ENCODE measurements at places on chromosomes 11 and 22. TPM values are rescaled to one million over a fixed set of nuclear protein-coding genes. Genes with fewer than 3 reads are reported as not detected.

RAB39A gene
- 26.3 TPM for total RNA-seq

YAP1 gene
- 155 TPM for total RNA-seq

MORC2 gene
- 63.8 TPM for total RNA-seq

LRP5 gene
- 51.1 TPM for total RNA-seq

CABP7 gene
- total RNA-seq = 0.35 TPM

CCDC89 gene
- not detected for total RNA-seq

GRAMD1B gene
- 24.3 TPM for total RNA-seq

CRYBB3 gene
- not detected for total RNA-seq

RAB38 gene
- 14.2 TPM for total RNA-seq

GAL3ST1 gene
- total RNA-seq = 13.3 TPM

CCDC81 gene
- total RNA-seq = 4.3 TPM

FZD4 gene
- total RNA-seq = 8.9 TPM

GRCh38 chr22:29635734-29636357 lies 32.4 kb downstream of the NF2 start:
- DNase-seq = peak; percentile 81

- no peak for DNase-seq
Observed at GRCh38 chr11:27608951-27609350, 91.3 kb downstream of the BDNF start.

DNA sequence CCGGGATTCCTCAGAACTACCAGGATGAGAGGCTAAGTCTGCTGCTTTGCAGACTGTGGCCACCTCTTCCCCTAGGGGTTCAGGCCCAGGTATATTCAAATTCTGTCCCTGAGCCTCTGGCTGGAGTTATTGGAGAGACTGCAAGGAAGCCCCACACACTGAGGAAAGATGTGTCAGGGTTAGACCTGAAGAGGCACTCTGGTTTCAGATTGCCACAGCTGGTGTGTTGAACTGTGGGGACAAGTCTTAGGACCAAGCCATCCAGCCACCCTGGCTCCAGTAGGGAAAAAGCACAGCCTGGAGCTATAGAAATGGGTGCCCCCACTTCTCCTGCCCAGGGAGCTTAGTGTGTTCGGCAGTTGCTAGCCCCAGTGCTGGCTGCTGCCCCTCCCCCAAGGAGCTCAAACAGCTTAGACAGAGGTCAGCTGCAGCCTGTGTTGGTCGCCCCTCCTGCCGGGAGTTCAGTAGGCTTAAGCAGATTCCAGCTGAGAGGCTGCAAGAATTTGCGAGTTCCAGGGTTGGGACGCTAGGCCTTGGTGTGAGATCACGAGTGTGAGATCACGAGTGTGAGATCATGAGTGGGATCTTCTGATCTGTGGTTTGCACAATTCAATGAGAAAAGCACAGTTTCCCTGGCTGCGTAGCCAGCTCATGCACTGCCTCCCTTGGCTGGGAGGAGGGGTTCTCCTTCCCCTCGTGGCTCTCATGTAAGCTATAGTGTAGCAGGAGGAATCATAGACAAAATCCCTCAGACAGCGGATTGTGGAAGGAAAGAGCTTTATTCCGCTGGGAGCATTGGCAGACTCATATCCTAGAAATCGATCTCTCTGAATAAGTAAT lies 552.1 kb upstream of the CHORDC1 start:
- DNase-seq = peak; percentile 17

- no peak for DNase-seq
Observed at GRCh38 chr11:128553662-128554362, 33.5 kb downstream of the ETS1 start.

- peak; percentile 6 for DNase-seq
Observed at GRCh38 chr11:34855754-34856095, 60.5 kb downstream of the APIP start.

DNA sequence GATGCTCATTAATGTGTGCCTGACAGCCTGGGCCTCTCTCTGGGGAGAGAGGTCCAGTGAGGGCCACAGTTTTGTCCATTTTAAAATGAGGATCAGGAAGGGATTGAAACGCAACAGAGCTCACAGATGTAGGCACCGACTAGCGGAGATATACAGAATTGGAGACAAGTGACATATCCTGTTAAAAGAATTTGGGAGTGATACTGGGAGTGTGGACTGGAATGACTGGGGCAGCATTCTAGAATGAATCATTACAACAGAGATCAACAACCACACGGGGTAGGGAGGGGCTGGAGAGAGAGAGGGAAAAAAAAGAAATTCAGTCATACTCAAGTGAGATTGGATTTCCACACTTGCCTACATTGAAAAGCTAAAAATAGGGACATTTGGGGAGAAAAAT lies 2.5 kb upstream of the NCAM1 start:
- DNase-seq = no peak

- DNase-seq = no peak
Observed at GRCh38 chr11:74438681-74439080, 28.7 kb downstream of the KCNE3 start.

DNA sequence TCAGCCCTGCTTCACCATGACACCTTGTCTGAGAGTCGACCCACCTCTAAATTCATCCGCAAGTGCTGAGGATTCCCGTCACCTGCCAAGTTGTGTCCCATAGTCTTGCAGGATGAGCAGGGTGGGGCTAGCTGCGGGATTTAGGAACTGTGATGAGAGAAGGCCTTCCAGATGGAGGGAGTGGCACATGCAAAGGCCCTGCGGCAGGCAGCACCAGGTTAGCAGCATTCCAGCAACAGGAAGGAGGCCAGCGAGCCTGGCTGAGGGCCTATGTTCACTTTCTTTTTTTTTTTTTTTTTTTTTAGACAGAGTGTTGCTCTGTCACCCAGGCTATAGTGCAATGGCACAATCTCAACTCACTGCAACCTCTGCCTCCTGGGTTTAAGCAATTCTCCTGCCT lies 31.8 kb downstream of the ANO1 start:
- no peak for DNase-seq

DNA sequence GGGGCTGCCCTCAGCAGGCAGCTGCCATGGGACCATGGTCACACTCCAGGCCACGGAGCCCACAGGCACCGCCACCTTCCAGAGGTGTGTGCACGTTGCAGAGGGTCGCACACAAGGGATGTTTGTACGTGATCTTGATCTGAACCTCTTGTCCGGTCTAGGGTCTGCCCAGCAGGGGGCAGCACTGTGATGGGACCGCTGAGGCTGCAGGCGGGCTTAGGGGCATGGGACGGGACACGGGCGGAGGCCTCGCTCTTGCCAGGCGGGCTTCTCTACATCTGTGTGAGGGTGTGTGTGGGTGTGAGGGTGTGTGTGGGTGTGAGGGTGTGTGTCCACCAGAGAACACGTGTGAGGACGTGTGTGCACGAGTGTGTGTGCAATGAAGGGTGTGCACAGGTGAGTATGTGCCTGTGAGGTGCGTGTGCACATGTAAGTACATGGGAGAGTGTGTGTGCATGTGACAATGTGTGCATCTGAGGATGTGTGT lies 52.4 kb downstream of the CACNA1I start:
- peak; percentile 89 for DNase-seq

GRCh38 chr11:91222830-91223229 lies 1000.0 kb upstream of the CHORDC1 start:
- no peak for DNase-seq

DNA sequence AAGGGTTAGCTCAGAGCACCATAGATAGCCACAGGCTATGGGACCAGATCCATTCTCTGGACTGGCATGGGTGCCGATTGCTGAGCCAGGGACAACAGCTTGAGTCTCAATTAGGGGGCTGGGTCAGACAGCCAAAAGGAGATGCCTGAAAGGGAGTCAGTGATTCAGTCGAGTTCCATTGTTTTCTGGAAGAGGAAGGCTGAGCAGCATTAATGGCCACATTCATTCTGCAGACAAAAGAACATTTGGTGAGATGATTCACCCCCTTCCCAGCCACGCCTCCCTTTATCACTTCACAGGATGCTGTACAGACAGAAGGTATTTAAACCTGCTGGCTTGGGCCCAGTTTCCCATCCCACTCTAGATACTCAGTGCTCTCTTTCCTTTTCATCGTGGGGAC lies 131.9 kb downstream of the ADAMTS15 start:
- peak; percentile 49 for DNase-seq

GRCh38 chr22:23565915-23566704 lies 14.0 kb downstream of the IGLL1 start:
- DNase-seq = peak; percentile 35

- DNase-seq = no peak
Observed at GRCh38 chr22:32900886-32901635, 99.6 kb downstream of the TIMP3 start.

GRCh38 chr11:111772535-111772934 lies 6.3 kb upstream of the PPP2R1B start:
- DNase-seq = no peak

DNA sequence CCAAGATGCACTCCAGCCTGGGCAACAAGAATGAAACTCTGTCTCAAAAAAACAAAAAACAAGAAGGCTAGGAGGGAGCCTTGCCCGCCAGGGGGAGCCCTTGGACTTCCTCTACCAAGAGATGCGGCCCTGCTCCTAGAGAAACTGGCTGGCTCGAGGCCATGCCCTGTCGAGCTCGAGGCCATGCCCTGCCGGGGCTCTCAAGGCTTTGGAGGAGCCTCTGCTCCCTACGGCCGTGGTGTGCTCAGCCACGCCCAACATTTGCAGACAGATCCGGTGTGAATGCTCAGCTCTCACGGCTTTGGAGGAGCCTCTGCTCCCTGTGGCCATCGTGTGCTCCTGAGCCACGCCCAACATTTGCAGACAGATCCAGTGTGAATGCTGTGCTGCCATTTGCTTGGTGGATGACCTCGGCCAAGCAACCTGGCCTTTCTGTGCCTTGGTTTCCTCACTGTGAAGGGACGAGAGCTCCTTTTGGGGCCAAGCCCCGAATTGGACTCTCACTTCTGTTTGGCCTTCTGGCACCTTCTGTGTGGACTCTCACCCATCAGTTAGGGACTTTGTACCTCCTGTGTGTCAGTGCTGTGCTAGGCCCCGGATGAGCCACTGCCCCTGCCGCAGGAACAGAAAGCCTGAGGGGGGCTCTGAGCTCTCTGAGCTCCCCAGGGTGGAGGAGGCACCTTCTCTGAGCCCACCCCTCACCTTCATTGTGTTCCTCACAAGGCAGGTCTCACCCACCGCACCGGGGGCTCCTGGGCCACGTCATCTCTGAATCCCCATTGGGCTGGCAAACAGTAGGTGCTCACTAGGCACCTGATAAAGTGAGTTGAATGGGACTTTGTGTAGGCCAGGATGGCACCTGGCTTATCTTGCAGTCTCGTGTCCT lies 14.1 kb downstream of the C11orf24 start:
- peak; percentile 98 for DNase-seq

DNA sequence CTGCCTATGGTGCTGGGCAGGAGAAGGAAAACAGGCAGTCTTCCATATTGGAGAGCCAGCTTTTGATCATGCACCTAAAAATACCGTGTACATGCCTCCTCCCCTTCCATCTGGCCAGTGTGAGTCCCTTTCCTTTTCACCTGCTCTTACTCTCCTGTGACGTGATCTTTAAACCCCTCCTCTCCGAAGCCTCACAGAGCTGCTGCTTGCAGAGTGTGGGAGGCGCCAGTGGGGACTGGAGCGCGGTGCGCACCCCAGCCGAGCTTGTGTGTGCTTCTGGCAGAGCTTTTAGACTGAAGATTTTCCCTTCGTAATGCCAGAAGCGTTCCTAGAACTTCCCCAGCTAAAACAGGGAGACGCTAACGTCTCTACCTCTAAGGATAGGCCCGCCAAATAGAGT lies 29.8 kb downstream of the MUC6 start:
- DNase-seq = no peak

DNA sequence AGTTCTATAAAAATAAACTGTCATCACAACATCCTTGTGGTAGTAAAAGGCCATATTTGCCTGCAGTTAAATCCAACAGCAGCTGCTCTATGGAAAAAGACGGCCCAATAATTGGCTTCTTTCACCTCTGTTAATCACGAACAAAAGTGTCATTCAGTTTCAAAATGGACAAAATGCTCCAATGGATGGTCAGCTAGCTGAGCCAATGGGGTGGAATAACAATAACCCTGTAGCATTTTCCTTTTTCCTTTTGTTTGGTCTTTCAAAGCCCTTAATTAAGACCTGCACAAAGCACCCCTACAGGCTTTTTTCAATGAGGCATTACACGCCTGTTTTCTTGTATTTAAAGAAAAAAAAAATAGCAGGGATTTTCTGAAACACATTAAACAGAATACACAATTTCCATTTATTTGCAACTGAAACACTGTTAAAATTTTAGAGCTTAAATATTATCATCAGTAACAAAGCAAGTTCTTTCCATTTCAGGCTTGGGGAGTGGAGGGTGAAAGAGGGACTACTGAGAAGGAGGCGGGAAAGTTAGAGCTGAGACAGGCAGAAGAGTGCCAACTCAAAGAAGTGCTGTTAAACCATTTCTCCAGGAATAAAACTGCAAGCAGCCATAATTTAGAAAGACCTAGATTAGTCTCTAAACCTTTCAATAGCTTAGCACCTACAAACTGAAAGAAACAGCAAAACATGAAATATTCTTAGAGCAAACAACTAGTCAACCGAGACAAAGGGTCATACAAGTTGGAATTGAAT lies 28.7 kb downstream of the LGR4 start:
- DNase-seq = peak; percentile 67

DNA sequence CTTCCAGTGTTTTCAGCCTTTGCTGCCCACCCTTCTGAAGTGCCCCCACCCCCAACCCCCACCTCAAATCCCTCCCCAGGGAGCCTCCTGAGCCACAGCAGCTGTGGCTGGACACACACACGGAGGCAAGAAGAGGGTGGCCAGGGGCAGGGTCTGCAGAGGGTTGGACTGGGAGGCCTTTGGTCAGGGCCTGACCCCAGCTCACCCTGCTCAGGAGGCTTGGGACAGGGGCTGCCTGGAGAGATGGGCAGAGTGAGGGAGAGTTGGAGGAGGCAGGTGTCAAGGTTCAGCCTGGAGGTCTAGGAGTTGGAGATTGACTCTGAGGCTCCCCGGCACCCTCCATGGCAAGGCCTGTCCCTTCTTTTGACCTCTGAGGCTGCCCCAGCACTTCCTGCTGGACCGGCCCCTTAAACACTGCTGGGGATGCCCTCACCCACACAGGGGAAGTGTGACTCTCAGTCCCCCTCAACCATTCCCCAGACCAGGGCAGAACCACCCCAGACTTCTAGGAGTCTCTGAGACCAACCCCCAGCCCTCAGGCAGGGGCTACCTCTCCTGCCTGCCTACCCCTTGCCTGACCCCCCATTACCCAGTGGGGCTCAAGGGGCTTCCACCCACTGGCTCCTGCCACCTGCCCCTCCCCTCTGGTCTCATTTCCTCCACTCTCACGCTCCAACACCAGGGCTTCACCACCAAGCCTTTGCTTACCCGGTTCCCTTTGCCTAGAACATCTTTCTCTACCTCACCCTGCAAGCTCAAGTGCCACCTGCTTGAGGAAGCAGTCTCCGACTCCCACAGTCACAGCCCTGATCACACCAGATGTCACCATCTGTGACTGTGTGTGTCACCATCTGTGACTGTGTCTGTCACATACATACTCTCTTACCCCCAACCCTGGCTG lies 8.6 kb downstream of the ARAP1 start:
- DNase-seq = no peak

DNA sequence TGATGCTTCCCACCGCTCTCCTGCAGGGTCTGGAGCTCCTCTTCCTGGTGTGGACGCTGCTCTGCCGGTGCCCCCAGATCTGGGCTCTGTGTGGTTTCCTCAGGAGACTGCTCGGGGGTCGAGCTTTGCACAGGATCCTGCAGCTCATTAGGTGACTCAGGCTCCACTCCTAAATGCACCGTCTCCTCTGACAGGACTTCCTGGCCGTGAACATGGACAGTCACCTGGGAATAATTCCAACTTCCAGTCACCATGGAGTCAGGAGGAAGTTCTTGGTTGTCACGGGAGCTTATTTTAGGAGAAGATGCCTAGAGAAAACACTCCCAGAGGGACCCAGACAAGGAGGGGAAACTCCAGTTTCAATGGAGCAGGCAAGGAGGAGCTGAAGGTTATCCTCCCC lies 11.9 kb downstream of the ZNF202 start:
- DNase-seq = no peak
